ENCODE measurements at places on chromosomes 1 and 21.

DNA sequence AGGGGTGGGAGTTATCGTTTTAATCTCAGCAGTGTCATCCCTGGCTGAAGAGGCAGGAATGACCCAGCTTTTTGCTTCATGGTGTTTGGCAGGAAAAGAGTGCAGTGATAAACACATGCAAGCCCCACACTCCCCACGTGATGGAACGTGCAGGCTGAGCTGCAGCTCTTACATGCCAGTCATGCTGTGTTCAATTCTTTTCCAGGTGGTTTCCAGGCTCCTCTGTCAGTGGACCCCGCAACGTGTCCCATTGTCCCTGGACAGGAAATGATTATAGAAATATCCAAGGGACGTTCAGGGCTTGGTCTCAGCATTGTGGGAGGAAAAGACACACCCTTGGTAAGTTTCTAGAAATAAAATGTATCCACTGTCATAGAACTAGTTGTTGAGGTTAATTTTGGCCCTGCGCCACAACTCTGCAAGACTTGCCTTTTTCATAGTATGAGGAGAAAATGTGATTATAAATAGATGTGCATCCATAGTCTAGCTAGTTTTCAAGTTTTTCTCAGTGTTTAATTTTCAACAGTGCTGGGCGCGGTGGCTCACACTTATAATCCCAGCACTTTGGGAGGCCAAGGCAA, 110.2 kb upstream of the L1TD1 start:
- DNase-seq, result no peak

GRCh38 chr1:203362720-203363025, 11.8 kb upstream of the FMOD start:
- DNase-seq, result no peak

- DNase-seq, result no peak
These were observed 120.5 kb downstream of the UBR4 start for GRCh38 chr1:19089524-19089923.

DNA sequence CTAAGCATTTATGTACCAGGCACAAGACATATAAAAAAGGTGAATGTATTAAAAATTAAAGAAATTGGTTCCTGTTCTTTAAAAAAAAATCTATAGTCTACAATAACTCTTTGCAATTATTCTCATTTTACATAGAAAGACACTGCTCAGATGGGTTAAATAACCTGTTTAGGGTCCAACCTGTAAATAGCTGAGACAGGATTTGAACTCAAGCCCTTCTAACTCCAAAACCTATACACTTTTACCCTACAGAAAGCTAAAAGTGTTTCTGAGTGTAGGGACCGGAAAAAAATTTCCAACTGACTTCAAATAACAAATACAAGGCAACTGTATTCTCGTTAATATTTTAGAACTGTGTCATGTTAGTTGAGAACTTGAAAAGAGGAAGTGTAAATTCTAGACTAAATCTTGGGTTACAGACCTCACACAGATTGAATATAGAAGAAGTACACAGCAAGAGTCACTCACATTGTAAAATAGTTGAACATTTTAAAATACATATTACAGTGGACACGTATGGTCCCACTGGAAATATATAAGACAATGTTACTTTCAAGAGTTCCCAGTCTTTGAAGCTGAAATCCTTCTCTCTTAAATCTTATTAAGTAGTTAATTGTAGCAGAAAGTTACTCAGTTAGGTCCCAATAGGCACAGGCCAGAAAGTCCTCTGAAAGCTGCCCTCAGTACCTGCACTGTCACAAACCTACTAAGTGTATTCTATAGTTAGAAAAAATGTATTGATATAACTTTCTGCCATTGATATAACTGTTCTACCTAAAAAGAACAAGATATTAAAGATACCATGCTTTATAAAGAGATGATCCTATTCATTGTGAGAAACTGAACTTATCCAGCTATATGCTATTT, 7.3 kb downstream of the EDEM3 start:
- DNase-seq, result no peak
